ENCODE measurements at places on chromosomes 5 and 9.

GRCh38 chr9:107541523-107541922, 52.0 kb upstream of the KLF4 start:
- peak; percentile 78 for DNase-seq

DNA sequence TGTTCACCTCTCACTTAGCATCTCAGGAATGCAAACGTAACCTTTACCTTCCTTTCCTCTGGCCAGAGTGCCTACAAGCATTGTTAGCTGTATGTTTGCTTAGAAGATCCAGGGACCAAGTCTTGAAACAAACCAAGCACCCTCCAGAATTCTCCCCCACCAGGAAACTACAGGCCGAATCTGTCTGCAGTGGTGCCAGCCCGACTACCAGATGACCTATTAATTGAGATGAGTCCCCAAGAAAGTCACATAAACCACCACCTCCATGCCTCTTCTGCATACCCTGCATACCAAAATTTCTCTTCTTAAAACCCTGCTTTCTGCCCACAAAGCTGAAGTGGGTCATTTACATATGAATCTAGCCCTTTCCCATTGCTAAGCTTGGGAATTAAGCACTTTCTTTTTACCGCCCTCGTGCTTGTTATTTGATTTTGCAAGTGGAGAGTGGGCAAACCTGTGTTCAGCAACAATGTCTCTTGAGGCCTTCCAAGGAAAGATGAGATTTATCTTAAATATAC, 1239.1 kb downstream of the CDH12 start:
- no peak for DNase-seq

- DNase-seq = no peak
Observed at GRCh38 chr9:96411129-96411838, 6.9 kb downstream of the ZNF367 start.

- DNase-seq = no peak
Observed at GRCh38 chr5:6436715-6437331, 11.8 kb upstream of the UBE2QL1 start.

DNA sequence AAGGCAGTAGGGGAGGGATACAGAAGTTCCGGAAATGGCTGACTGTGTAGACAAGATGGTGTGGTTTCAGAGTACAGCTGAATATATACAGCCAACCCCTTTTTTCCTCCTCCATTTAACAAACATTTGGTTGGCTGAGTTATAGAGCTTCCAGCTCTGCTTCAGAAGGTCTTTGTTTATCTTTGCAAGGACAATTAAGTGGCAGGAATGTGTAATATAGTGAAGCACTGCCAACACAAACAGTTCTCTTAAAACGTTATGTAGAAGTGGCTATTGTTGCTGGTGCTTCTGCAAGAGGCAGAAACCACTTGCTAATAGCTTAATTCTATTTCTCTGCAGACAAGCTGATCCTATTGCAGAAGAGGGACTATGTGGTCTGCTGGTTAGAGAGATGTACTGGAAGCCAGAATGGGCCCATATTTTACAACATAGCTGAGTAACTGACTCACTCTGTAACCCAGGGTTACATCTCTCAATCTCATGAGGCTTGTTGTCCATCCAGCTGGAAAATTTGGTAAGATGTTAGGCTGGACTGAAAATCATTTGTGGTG, 62.7 kb upstream of the OSMR start:
- no peak for DNase-seq

- no peak for DNase-seq
Observed at GRCh38 chr9:109499631-109500410, 1.7 kb upstream of the PTPN3 start.

DNA sequence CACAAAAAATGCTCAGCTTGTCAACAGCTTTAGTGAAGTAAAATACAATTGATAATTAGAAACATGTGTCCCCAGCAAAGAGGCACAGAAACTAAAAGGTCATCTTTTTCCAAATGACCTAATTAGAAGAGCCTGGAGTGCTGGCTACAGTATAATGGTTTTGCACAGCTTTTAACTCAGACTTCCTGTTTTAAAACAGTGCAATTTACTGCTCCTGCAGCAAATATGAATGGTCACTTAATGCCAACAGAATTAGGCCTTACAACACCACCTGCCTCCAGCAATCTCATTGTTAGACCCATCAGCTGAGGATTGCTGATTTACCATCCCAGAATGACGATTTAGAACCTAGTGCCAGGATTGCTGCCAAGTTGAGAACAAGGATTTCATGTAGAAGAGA, 239.3 kb downstream of the CETN3 start:
- no peak for DNase-seq

DNA sequence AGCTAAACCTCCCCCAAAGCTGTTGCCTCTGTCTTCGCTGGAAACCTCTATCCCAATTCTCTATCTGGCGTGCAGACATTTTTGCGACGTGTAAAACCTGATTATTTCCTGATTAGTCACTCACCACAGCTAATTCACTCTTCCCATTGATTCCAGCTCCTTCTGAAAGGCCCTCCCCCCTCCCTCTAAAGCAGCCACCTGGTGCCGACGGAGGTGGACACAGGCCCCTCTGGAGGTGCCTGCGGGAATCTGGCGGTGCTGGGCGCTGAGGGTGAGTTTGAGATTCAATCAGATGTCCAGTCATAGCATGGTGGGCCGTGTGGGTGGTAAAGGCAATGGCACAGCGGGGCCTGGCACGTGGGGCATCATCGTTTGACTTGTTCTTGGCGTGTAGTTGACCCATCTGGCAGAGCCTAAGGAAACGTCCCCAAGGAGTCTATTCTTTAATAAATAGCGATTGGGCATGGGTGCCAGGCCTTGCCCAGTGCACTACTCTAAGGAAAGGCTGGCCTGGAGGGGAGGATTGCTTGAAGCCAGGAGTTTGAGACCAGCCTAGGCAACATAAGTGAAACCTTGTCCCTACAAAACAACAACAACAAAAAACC, 271.1 kb upstream of the MVB12B start:
- DNase-seq = no peak

DNA sequence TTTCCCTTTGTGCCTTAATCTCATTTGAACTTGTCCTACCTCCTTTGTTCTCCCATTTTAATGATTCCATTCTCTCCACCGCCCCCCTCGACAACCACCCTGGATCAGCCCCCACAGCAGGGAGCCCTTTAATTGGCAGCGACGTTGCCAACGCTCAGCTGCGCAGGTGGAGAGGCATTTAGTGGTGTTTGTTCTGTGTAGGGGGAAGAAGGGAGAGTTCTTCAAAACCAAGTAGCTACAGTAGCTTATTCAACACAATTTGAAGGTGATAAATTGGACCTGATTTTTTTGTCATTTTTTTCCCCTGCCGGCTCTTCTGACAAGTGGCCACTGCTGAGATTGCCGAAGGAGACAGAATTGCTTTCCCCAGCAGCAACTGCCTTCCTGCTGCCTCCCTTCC, 499.1 kb downstream of the CDK5RAP2 start:
- DNase-seq = no peak

- DNase-seq = peak; percentile 21
Observed at GRCh38 chr5:139481580-139482049, 943 bp downstream of the STING1 start.

GRCh38 chr5:92780057-92780456, 801.0 kb downstream of the NR2F1-AS1 start:
- no peak for DNase-seq

- DNase-seq = no peak
Observed at GRCh38 chr9:5485378-5486085, 24.8 kb upstream of the PDCD1LG2 start.

DNA sequence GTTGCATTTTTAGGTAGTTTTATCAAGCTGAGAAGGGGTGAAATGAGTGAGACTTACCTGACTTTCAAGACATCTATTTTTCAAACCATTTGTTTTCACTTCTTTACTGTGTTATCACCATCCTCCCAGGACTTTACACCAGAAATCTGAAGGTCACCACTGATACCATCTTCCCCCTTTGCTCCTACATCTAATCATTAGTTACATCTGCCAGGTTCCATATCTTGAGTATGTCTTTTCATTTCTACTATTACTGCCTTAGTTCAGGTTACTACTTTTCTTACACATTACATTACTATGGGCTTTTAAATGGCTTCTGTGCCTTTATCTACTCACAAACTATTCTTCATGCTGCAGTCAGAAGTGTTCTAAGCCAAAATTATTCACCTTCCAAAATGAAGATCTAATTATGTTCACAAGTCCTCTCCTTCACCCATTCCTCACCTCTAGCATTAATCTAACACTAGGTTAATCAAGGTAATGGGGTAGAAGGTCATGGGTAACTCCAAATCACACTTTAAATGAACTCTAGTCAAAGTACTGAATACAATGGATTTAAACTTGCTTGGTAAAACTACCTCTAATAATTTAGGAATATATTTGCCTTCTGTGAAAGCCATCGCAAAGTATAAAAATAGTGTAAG, 2.1 kb upstream of the HSDL2 start:
- DNase-seq = no peak

GRCh38 chr9:106784076-106784475, 78.9 kb upstream of the ZNF462 start:
- no peak for DNase-seq

DNA sequence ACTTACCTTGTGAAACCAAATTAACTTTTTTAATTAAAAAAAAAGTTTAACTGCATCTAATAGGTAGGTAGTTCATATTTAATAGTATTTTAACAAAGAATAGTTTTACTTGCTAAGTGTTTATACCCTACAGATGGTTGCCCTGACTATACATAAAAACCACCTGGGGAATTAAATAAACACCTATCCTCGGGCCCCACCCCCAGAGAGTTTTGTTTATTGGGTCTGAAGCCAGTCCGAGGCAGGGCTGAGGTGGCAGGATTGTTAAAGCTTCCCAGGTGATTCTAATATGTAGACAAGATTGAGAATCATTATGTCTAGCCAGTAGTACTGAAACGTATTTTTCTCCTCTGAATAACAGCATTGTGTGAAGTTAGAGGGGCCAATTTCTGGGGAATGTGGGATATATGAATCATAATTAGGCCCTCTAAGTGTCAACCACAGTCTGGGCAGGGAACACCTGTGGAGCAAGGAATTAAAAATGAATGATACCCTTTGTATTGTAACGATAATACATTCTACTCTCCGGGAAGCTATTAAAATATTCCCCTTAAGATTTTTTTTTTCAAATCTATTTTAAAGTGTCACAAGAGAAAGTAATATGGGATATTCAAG, 5.6 kb upstream of the PAM start:
- DNase-seq = no peak

GRCh38 chr9:32942755-32943460, 58.5 kb downstream of the APTX start:
- DNase-seq = no peak

- no peak for DNase-seq
Observed at GRCh38 chr5:160064995-160065614, 54.1 kb downstream of the PWWP2A start.

- DNase-seq = peak; percentile 87
Observed at GRCh38 chr5:97355775-97356174, 172.7 kb upstream of the RIOK2 start.

DNA sequence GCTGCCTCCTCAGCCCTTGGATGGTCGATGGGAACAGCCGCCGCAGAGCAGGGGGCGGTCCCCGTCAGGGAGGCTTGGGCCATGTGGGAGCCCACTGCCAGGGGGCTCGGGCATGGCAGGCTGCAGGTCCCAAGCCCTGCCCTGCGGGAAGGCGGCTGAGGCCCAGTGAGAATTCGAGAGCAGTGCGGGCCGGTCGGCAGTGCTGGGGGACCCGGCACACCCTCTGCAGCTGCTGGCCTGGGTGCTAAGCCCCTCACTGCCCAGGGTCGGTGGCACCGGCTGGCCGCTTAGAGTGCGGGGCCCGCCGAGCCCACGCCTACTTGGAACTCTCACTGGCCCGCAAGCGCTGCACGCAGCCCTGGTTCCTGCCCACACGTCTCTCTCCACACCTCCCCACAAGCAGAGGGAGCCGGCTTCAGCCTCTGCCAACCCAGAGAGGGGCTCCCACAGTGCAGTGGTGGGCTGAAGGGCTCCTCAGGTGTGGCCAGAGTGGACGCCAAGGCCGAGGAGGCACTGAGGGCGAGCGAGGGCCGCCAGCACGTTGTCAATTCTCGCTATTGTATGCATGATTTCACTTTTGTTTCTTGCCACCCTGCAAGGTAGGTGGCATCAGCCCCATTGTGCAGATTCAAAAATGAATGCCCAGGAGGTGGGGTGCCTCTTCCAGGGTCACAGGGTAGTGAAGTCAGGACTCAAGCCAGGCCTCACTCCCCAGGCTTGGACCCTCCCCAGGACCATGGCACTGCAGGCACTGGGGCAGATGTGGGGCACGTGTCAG, 48.6 kb downstream of the COL15A1 start:
- DNase-seq = no peak

GRCh38 chr5:167447466-167448375, 843.7 kb upstream of the WWC1 start:
- no peak for DNase-seq

- DNase-seq = no peak
Observed at GRCh38 chr5:131019601-131020315, 145.3 kb downstream of the HINT1 start.

- DNase-seq = no peak
Observed at GRCh38 chr5:38370358-38371100, 112.2 kb downstream of the EGFLAM start.

DNA sequence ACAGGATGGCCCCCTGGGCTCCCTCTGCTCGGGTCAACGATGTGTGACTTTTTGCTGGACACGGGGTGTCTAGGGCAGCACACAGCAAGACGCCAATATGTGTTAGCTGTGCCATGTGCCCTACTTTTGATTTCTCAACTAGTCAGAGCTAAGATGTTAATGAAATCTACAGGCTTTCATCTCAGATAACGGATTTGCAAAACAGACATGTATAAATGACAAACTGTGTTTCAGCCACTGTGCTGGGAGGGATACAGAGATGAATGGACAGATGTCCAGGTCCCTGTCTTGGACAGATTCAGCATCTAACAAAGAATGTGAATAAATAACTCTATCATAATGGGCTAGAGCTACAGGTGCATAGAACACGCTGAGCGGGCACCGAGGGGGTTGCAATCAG, 160.2 kb upstream of the LHFPL2 start:
- DNase-seq = no peak

DNA sequence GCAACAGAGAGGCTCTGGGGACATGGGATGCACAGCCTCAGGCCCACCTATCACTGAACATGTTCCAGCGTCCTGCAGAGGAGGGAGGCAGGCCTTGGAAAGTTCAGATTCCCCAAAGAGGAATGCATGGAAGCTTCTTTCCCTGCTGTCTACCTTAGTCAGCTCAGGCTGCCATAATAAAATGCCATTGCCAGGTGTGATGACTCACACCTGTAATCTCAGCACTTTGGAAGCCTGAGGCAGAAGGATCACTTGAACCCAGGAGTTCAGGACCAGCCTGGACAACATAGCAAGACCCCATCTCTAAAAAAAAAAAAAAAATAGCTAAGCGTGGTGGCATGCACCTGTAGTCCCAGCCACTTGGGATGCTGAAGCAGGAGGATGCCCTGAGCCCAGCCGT, 24.5 kb upstream of the TOR1B start:
- no peak for DNase-seq

Measured in GM12865 (cell line).